NCI-H1417 (cell line): ENCODE measurements at places on chromosomes 1 and 21.

DNA sequence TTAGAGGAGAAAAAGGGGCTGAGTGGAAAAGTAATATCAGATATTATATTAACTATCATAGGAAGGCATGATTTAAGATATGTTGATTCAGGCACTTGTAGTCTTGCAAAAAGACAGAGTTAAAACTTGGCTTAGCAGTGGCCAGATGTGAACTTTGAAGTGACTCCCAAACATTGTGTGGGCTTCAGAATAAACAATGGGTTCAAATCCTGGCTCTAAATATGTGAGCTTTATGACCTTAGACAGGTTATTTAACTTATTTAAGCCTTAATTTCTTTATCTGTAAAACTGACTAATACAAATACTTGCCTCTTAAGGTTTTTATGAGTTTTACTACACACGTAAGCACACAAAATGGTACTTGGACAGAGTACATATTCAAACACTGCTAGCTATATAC lies 85.9 kb downstream of the TNFSF18 start:
- no peak for DNase-seq

- DNase-seq = no peak
Observed at GRCh38 chr1:101241485-101242225, 4.8 kb downstream of the S1PR1 start.

- DNase-seq = no peak
Observed at GRCh38 chr1:30465096-30465495, 258.3 kb downstream of the MATN1 start.

GRCh38 chr1:93665015-93665414 lies 16.6 kb downstream of the BCAR3 start:
- DNase-seq = no peak

DNA sequence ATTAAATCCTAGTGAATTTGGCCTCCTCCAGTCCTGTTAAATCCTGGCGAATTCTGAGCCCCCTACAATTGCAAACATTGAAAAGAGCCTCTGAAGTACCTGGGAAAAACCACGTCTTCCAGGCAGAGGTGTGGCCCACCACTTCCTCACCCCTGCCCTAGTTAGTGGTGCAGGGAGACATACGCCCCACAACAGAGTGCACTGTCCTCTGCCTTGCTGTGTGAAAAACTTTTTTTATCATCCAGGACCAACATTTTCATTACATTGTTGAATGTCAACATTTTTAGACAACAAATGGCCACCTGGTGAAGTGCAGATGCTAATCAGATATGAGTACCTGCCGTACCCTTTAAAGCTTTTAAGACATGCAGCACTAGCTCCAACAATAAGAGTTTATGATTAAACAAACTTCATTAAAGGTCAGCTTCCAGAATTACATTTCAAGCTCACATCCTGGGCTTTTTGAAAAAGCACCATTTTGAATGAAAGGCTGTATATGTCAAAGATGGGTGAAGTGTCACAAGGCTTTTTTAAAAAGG lies 13.6 kb upstream of the TMPRSS2 start:
- no peak for DNase-seq

GRCh38 chr1:18149027-18149641 lies 41.5 kb downstream of the IGSF21 start:
- peak; percentile 50 for DNase-seq
